Germinal center (tissue), 1 donor: ENCODE measurements at places on chromosomes 7 and 10.

DNA sequence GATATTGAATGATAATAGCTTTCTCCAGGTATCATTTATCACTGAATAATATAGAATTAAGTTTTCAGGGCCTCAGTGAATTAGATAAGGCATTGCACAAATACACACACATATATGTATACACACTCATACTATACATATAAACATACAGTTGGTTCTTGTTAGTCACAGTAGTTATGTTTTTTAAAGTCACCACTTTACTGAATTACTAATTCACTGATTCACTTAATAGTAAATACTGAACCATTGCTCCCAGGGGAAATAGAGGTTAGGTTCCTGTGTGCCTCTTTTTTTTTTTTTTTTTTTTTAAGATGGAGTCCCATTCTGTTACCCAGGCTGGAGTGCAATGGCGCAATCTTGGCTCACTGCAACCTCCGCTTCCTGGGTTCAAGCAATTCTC, 33.6 kb downstream of the PRR15 start:
- DNase-seq = no peak

DNA sequence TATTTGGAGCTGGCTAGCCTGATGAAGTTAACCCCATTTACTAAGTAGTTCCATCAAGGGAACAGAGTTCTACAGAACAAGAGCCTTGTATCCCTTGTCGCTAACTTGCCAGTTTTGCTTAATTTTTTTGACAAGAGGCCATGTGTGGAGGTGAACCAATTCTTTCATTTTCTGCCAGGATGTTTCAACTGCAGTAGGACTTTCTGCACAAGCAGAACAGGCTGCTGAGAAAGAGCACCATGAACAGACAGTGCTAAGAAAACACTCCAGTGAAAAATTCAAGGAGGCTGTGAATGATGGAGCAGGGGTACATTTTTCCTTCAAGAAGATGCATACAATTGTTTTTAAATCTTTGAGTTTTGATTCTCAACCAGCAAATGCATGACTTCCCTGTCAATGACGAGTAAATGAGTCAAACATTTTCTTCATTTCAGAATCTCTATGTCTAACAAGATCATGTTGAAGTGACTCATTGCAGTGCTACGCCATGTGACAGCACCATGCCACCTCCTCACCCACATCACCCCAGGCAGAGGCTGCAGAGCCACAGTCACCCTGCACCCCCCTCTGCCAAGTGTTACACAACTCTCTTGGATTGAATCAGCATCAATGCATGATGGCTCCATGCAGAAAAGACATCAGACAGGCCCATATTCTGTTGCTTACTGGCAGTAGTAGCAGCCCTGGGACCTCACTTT, 193.1 kb downstream of the COBL start:
- no peak for DNase-seq

DNA sequence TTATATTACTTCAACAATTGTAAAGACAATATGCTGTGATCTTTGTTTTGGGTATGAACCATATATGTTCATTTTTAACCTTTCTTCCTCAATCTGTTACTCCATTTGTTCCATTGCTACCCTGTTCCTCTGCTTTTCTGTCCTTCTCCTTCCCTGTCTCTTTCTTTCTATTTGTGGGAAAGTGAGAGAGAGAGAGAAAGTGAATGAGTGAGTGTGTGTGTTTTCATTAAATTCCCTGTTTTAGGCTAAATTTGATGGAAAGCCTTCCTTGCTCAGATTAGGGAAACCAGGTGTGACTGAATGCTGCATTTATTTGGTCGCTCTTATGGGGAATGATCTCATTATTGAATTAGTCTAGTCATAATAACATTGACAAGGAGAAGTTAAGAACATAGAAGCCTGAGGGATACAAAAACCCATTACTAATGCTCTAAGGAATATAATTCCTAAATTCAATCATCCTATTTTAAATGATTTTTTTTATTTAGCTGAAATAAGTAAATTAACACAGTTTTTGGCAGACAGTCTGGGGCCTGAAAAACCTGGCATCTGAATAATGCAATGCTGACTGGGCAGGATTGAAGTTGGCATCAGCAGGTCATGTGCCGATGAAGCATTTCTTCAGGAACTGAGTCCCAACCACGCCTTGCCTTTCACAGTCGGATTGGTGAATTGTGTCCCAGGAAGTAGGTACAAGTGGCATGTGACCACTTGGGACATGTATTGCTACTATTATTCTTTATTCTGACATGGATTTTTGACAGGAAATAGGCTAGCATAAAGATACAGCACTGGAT, 117.6 kb upstream of the LRGUK start:
- DNase-seq = no peak

DNA sequence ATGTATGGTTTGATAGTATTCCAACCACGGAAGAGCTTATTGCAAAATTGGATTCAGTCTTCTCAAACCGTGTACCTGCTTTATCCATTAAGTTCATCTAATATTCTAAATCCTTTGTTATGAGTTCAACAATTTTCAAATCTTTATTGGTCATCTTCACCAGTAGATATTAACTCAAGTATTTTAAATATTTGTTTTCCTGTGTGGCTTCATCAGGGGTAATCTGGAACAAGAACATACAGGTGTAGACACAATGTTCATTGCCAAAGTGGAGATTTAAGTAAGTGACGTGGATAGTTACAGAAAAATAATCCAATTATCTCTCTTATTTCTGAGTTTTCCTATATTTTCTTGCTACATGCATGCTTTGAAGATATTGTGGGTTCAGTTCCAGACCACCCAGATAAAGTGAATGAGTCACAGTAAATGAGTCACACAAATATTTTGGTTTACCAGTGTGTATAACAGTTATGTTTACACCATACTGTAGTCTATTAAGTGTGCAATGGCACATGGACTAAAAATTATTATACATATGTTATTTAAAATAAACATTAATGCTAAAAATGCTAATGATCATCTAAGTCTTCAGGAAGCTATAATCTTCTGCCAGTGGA, 429.0 kb upstream of the POT1 start:
- no peak for DNase-seq

DNA sequence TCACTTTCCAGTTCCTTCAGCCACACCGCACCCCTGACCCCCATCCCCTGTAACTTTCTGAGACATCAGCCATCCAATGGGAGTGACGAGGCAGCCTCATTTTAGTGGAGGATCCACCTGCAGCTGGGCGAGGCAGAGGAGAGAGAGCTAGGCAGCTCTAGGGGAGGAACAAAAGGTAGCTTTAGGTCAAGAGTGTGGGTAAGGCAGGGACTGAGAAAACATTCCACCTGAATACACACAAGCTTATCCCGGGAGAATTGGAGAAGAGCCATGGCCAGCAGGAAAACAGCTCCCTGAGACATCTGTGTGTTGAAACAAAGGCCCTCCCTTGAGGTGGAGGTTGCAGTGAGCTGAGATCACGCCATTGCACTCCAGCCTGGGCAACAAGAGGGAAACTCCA, 6.7 kb upstream of the KLRG2 start:
- DNase-seq = no peak

GRCh38 chr7:84069999-84070500, 124.5 kb downstream of the SEMA3A start:
- no peak for DNase-seq

DNA sequence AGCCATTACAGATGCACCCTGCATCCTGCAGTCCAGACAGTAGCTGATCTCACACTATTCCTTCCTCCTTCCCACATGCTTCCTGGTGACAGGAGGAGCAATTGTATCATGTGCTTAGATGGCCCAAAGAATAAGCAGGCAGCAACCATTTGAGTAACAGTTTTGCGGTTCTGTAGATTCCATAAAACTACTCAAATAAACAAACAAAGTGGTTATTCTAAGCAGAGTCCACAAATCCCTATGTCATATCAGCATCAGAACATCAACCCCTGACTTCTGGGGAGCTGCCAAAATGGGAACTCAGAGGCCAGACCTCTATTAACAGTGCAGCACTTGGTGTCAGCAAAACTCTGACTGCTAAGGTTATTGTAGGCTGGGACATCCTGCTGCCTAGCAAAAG, 226.0 kb downstream of the SORCS1 start:
- no peak for DNase-seq

DNA sequence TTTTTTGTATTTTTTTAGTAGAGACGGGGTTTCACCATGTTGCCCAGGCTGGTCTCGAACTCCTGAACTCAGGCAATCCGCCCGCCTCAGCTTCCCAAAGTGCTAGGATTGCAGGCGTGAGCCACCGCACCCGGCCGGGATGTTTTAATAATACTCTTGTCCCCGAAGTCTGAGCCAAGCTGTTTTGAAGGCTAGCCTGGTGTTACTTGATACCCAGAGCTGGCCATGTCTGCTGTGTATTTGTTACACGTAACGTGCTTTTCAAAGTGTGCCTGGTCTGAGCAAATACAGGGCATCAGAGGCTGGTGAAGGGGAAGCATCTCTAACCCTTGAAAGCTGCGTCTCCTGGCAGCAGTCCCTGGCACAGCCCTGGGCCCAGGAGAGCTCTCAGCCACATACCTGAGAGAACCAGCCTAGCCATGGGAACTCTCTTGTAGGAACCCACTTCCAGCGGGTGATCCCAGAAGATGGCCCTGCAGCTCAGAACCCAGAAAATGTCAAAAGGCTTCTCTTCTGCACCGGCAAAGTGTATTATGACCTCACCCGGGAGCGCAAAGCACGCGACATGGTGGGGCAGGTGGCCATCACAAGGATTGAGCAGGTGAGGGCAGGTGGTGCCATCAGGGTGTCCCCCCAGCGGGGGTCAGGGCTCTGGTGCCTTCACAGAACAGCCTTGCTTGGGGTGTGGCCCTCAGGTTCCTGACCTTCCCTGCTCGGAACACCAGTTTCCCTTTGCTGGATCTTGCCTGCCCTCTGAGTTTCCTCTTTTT, 41.7 kb upstream of the ZMIZ2 start:
- DNase-seq = no peak

DNA sequence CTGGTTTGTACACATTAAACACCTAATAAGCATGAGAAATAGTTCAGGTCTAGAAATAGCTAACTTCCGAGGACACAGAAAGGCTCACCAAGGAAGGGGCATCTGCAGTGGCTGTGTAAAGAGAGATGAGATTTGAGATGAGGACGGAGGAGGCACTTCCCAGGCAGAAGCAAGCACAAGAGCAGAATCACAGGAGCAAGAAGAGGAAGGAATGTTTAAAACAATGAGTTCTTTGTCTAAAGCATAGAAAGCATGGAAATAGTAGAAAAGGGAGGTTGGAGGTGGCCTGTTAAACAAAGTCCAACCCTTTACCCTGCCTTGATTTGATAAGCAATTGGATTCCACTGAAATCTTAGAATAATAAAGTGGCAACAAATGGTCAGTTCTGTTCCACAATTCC, 11.6 kb upstream of the PON3 start:
- no peak for DNase-seq

GRCh38 chr10:43141421-43141820, 3.2 kb downstream of the CSGALNACT2 start:
- no peak for DNase-seq

GRCh38 chr10:110918269-110918642, 724 bp downstream of the BBIP1 start:
- DNase-seq = peak; percentile 91

DNA sequence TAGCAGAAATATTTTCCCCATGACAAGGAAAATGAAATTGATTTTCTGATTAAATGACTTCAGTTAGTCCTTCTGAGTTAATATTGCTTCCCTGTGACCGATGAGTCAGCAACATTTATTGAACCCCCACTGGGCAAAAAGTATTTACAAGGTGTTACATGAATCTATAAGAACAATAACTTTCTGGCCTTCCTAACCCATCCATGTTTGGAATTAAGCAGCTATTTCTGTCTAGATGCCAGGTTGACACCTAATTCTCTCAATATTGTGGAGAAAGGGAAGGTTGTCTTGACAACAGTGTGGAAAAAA, 112.9 kb upstream of the JAZF1 start:
- DNase-seq = no peak

- DNase-seq = no peak
Measured at GRCh38 chr7:37201876-37202198, 246.8 kb downstream of the ELMO1 start.

- no peak for DNase-seq
Measured at GRCh38 chr10:35783305-35783838, 141.3 kb upstream of the FZD8 start.

GRCh38 chr7:43096875-43097274, 15.6 kb upstream of the HECW1 start:
- no peak for DNase-seq

DNA sequence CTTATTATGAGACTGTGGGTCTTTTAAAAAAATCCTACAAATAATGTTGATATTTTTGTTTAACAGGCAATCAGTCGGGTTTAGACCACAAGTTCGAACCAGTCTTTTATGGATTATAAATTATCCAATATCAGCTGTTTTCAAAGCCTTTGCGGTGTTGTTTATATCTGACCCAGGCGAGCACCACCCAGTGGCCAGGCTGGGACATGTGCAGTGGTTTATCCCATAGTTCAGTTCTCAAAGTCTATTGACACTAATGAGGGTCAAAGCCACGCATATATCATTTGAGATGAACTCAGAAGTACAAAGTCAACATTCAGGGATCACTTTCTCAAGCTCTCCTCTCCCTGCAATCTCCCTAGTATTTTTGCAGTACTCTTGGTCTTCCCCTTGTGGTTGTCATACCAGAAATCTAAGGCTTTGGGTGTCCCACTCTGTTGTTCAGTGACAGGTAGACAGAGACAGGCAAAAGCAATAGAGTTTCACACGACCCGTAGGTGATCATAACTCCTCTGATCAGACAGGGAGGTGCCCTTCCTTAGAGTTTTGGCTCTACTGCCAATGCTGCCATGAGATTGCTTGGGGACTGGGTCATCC, 117.4 kb upstream of the POM121L12 start:
- DNase-seq = no peak

DNA sequence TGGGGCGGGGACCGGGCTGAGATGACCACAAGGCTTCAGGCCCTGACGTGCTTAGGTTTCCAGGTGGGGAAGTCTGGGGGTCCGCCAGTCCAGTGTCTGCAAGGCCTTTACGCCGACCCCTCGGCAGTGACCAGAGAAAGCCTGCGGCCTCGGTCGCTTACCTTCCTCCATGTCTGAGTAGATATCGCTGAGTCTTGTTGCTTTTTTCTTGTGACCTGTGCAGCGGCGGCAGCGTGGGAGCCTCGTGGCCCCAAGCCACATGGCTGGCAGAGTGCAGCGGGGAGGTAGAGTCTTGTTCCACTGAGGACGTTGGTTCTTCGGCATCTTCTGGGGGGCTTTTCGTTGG, 329 bp downstream of the NOLC1 start:
- no peak for DNase-seq

GRCh38 chr7:77913977-77914607, 115.5 kb downstream of the PHTF2 start:
- DNase-seq = no peak

DNA sequence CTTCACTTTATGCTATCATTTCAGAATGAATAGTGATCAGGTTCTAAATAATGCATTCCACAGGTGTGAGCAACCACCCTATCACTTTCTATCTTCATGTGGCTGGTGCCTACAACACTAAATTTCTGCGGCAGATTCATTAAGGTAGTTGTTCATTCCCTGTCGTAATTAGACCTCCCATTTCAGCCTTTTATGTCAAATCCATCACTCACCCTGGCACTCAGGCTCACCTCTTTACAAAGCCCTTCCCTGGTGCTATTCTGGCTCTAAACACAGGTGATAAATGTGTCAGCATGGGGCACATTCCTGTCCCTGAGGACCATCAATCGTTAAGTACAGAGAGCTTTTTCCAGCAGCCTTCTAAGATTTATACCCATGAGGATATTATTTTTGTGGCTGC, 300.0 kb upstream of the C7orf33 start:
- no peak for DNase-seq
